NCI-H2081 (cell line): ENCODE measurements at places on chromosomes 5 and 9.

DNA sequence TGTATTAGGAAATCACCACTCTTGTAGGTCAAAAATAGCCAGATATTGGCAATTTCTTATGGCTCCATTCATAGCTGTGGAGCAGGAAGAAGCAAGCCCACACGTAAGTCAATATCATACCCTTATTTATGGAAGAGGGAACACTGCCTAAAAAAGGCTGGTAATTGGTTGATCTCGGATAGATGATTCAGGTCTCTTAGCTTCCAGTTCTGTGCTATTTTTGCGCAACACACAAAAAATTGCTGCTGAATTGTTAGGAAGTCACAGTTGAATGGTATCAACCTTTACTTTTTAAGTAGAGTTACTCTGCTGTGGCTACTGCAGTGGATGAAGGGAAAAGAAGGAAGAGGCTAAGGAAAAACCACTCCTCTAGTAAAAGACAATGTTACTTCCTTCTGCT lies 168.8 kb downstream of the ARHGAP26 start:
- no peak for DNase-seq

- no peak for DNase-seq
Observed at GRCh38 chr9:84710701-84711397, 41.3 kb downstream of the NTRK2 start.

GRCh38 chr5:142327111-142327842 lies 2.5 kb upstream of the SPRY4 start:
- no peak for DNase-seq

DNA sequence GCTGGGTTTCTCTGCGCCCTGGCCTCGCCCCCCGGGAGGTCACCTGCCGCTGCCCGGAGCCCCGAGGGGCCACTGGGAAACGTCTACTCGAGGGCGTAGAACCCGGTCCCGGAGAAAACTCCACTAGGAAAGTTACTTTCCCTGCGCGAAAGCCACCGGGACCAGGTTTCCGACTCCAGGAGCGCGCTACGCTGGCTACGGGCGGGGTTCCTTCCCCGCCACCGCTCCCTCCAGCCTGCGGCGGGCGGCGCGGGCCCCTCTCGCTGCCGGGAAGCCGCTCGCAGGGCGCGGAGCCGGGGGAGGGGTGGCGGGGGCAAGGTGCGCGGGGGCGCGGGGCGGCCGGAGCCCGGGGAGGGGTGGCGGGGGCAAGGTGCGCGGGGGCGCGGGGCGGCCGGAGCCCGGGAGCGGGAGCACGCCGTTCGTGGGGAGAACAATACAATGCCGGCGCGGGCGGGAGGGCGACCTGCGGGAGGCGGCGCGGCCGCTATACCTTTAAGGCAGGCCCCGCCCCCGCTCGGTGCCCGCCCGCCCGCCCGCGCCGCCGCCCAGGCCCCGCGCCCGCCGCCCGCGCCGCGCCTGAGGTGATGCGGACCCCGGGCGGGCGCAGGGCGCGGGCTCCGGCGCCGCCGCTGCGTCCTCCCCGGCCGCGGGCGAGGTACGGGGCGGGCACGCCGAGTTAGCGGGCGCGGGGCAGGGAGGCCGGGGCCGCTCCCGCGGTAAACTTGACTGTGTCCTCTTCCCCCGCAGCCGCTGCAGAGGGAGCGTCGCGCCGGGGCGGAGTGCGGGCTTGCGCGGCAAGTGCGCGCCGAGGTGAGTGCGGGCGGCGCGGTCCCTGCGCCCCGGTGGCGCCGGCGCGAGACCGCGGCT lies 278.1 kb downstream of the AOPEP start:
- DNase-seq, result peak; percentile 67

- DNase-seq, result no peak
Observed at GRCh38 chr5:112684737-112685136, 52.9 kb upstream of the APC start.

DNA sequence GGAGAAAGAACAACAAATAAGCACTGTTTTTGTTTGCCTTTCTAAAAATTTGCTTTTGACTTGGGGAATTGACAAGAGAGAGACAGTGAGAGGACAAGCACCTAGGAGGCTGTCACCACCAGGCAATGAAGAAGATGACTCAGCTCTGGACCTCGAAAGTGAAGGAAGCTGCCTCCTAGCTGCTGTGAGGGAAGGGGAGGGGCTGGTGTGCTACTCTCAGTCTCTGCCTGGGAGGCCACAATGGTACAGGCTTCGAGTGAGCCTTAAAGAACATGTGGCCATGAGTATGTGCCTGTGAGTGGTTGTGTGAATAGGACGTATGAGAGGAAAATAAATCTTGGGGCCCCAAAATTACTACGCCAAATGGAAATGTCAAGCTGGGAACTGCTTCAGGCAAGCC lies 7.1 kb upstream of the PLK2 start:
- DNase-seq, result no peak

DNA sequence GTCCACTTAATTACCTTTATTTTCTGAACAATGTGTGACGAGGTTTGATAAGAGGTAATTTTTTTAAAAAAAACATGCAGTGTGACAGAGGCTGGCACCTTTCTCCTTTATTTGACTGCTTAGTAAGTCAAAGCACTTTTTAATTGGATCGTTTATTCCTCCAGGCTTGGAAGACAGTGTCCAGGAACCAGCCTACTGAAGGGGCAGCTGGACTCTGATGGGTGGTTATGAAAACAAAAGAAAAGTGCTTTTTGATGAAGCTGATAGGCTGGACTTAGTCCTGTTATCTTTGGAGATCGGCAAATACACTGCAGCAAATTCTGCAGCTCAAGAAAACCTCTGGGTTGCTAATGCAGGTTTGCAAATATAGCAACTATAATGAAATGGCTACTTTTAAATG lies 141.7 kb downstream of the DCP2 start:
- peak; percentile 37 for DNase-seq

DNA sequence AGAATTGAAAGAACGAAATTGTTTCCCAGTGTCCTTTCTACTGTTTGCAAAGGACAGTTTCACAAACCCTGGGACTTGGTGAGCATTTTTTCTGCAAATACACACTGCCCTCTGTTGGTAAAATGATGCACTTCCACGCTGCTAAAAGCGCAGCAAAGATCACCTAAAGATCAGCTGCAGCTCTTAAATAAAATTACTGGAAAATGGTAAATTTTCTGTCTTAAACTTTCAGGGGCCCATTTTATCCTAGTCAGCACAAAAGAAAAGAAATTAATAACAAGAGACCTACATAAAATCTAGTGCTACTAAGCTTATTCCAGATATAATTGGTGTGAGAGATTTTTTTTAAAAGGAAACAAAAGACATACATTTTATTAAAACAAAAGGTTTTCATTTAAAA lies 566.0 kb downstream of the CAAP1 start:
- DNase-seq, result peak; percentile 63

- no peak for DNase-seq
Observed at GRCh38 chr9:16321461-16322119, 548.9 kb downstream of the BNC2 start.

- no peak for DNase-seq
Observed at GRCh38 chr9:82036086-82036485, 47.5 kb downstream of the SPATA31D1 start.

DNA sequence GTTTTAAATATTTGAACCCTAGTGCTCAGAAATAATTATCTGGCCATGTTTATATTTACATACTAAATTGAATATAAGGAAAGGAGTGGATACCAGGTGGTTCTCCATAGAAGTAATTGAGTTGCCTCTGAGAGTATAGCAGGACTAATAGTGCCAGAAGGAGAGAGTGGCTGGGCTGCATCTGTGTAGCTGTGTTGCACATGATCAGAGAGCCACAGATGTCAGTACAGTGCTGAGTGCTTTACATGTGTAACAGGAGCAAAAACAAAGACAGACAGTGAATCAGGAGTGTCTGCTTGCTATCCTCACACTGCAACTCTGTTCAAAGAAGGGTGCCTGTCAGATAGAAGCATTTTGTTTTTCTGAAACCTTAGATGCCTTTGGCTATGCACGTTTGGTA lies 353.9 kb upstream of the PAPPA start:
- DNase-seq, result no peak

- no peak for DNase-seq
Observed at GRCh38 chr9:106726070-106726815, 136.7 kb upstream of the ZNF462 start.

DNA sequence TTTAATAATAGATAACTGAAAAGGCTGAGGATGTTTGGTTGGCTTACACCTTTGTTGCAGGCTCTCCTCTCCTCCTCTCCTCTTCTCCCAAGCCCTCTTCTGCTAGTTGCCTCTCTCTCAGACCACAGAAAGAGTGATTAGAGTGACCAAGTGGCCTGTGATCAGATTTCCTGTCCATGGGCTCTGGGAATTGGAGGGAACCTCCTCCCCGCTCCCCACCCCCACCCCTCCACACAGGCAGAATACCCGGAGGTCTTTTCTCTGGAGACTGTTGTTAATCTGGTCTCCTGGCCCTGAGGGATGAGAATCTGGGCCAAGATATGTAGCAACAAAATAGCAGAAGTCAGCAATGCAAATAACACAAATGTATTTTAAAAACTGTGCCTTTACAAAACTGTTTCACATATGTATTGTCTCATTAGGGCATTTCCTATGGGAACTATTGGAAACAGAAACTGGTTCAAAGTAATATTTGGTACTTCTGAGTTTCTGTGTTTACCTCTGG lies 361.3 kb downstream of the NR2F1-AS1 start:
- DNase-seq, result no peak

DNA sequence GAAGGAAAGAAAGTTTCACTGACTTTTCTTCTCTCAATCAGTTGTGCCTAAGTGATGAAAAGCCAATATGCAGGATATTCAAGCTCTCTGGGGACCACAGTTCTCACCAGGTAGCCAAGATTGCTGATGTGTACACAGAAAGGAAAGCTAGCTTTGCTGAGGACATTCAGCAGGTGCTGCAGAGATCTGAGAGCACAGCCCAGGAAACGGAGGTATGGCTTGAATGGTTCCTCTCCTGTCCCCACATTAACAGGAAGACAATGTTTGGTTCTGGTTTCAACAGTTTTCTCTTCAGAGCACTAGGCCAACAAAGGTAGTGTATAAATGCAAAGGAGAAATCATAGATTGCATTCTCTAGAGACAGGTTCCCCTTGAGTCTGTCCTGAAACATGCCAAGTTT lies 69.6 kb downstream of the PTPDC1 start:
- no peak for DNase-seq

- no peak for DNase-seq
Observed at GRCh38 chr9:124215368-124215910, 42.3 kb upstream of the NEK6 start.

DNA sequence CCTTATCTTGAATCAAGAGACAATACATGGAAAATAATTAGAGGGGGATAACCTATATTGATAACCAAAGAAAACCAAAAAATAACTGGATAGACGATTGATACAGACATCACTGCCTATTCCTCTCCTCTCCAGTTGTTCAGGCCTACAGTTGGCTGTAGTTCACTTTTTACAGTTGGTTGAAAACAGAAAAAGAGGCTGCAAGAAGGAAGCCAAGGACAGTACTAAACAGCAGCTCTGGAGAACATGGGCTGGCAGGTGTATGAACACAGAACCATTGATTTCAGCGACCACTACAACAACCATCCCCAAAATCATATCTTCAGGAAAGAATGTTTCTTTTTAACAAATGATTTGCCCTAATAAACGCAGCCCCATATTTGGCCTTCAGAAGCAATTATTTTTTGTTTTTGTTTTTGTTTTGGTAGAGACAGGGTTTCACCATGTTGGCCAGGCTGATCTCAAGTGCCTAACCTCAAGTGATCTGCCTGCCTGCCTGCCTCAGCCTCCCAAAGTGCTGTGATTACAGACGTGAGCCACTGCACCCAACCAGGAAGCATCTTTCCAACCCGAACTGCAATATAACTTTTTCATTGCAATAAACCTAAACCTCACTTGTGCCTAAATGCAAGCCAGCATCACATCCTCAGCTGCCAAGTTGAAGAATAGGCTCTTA lies 64.3 kb downstream of the MLLT3 start:
- DNase-seq, result no peak

- DNase-seq, result no peak
Observed at GRCh38 chr5:120615967-120616645, 152.0 kb downstream of the PRR16 start.

DNA sequence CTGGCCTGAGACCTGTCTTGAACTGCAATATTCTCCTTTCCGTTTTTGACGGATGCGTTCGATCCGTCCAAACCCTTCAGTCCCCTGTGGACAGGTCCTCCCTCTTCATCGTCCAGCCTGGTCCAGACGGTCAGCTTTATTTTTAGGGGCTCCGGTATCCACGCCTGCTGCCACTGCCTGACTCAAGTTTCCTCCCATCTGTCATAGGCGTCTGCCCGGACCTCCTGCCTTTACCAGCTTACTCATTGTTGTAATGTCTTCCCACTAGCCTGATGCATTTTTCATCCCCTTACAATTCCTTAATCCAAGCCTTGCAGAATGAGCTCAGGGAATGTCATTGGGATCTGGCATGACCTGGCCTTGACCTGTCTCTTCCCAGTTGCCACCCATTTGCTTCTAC lies 145.8 kb downstream of the TENT4A start:
- no peak for DNase-seq

DNA sequence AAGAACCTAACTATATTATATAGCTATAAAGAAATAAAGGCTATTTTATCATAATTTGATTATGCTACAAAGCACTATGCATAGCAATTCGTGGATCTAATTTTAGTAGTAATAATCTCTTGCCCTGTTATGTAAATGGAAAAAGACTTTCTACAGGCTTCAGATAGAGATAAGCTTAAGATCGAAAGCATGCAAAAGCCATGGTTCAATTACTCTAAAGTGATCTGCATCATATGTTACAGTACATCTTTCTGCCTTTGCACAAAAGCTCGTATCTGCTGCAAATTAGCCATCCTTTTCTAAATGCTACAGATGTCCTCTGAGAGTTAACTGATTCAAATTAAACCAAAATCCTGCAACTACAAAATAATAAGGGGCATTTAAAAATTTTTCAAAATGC lies 234.8 kb upstream of the TMEM161B start:
- no peak for DNase-seq

- no peak for DNase-seq
Observed at GRCh38 chr5:134133995-134134541, 19.6 kb downstream of the TCF7 start.

GRCh38 chr5:93611273-93611975 lies 28.4 kb downstream of the NR2F1 start:
- DNase-seq, result no peak

- no peak for DNase-seq
Observed at GRCh38 chr9:69307446-69308205, 17.4 kb upstream of the ENTREP1 start.

GRCh38 chr5:158882660-158883059 lies 217.1 kb downstream of the EBF1 start:
- no peak for DNase-seq

DNA sequence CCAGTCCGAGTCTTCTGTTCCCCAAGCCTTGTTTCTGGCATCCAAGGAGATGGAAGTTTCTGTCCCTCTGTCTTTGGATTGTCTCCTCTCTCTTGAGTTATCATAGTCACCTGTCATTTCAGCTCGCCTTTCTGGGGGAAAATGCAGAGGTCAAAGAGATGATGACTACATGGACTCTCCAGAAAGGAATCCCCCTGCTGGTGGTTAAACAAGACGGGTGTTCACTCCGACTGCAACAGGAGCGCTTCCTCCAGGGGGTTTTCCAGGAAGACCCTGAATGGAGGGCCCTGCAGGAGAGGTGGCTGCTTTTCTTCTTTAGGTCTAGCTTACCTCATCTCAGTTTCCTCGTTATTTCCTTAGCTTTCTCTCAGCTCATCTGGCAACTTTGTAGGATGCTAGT lies 25.1 kb downstream of the ERAP2 start:
- DNase-seq, result no peak

GRCh38 chr9:83714329-83714728 lies 6.6 kb upstream of the UBQLN1 start:
- no peak for DNase-seq

GRCh38 chr9:71796100-71796767 lies 27.9 kb upstream of the CEMIP2 start:
- DNase-seq, result no peak

GRCh38 chr9:104094534-104095015 lies 466 bp downstream of the SMC2 start:
- DNase-seq, result no peak
